D721Med (cell line): ENCODE measurements at places on chromosomes 16 and 17.

GRCh38 chr17:66192378-66192687 is 400 bp upstream of the CEP112 start:
- no peak for DNase-seq

- no peak for DNase-seq
Observed at GRCh38 chr16:70440009-70440692, 1.3 kb upstream of the ST3GAL2 start.

DNA sequence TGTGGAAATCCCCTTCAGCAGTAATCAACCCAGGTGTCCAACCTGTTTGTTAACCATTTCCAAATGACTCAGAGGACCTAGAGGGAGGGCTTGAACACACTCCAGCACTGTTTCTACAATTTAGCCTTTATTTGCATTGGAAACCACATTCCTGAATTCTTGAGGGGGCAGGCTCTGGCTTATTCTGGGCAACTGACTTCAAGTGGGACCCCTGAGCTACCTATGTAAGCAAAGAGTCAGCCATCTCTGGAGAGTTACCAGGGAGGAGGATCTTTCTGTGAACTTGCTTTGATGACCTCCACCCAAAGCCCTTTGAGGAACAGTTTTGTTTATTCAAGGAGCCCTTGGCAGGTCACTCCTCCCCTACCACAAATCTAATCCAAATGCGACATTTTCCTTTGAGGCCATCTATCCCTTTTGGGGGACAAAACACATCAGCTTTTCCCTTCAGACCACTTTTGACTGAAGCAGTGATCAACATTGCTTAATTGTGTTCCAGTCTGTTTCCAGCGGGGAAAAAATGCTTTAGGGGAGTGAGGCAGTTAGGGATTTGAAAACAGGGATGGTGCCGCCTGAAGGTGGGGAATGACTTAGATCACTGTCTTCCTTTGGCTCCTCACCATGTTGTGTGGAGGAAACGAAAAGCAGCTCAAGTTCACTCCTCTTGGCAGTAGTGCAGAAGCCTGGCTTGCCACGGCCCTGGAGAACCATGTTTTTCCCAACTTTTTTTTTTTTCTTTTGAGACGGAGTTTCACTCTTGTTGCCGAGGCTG is 46.2 kb downstream of the TUBD1 start:
- DNase-seq: no peak

DNA sequence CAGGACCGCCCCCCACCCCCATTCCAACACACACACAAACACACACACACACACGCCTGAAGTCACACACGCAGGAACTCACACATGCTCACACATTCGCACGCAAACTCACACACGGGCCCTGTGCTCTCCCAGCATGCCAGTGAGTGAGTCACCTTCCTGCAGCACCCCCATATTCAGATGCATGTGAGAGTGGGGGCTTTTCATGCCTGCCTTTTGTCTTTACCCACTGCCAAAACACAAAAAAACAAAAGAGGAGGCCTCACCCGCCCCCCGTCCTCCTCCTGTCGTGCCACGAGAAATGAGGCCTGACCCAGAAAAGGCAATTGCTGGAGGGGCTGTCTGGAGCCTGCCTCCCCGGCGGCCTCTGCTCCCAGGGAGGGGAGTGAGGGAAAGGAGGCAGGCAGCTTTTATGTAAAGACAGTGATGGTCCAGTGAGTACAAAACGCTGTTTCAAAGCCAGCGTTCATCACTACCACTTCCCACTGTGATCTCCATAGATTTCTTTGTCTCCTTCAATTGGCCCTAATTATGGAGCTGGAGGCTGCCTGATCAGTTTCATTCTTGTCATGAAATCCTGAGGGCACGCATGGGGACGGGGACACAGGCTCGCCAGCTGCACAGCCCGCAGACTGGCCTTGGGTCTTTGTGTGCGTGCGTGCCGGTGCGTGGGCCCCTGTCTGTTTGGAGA is 29.5 kb upstream of the GSE1 start:
- DNase-seq: no peak

- DNase-seq: no peak
Observed at GRCh38 chr16:46690281-46691178, 1.1 kb downstream of the ORC6 start.

GRCh38 chr17:4425398-4425797 is 8.3 kb upstream of the SPNS3 start:
- no peak for DNase-seq
